Stimulated activated CD4-positive, alpha-beta T cell treated with anti-CD3 and anti-CD28 coated beads, Interleukin-1b, Interleukin-23, amount 100 ng/mL, for 1 hour (primary cell): ENCODE measurements at places on chromosomes 13 and 19.

- no peak for DNase-seq
These were observed 511.9 kb upstream of the HTR2A start for GRCh38 chr13:47408546-47409319.

GRCh38 chr13:49343255-49343654, 95.5 kb downstream of the CDADC1 start:
- DNase-seq, result no peak

- no peak for DNase-seq
These were observed 34.0 kb downstream of the DPF1 start for GRCh38 chr19:38190061-38190460.

GRCh38 chr19:43934055-43934984, 762 bp downstream of the ZNF45 start:
- no peak for DNase-seq

- DNase-seq, result no peak
These were observed 759.7 kb downstream of the OLFM4 start for GRCh38 chr13:53788286-53788685.

GRCh38 chr13:24038841-24039330, 121.6 kb upstream of the SPATA13 start:
- DNase-seq, result no peak

DNA sequence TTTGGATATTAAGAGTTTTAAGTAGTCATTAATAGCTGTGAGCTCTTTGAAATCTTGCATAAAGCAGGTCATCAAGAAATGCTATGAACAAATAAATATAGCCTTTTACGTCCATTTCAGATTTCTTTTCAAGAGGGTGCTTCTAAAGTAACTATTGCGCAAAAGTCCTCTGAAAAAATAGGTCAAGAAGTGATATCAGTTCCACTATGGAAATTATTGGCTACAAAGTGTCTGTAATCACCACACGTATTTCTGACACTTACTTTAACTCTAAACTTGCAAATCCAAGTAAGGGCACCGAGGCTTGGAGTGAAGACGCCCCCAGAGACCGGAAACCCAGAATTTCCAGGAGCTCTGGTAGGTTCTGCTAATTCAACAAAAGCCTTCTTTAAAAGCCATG, 44.9 kb upstream of the STARD13 start:
- DNase-seq, result no peak

GRCh38 chr19:8220481-8220880, 11.3 kb downstream of the CERS4 start:
- DNase-seq, result no peak

DNA sequence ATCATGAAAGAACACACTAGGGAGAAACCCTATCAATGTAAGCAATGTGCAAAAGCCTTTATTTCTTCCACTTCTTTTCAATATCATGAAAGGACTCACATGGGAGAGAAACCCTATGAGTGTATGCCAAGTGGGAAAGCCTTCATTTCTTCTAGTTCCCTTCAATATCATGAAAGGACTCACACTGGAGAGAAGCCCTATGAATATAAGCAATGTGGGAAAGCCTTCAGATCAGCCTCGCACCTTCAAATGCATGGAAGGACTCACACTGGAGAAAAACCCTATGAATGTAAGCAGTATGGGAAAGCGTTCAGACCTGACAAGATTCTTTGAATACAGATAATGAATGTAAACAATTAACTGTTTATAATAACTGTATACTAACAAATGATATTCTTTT, 15.0 kb upstream of the ZNF439 start:
- DNase-seq, result no peak

- peak; percentile 67 for DNase-seq
These were observed 65.4 kb downstream of the GNG7 start for GRCh38 chr19:2636897-2637683.

- no peak for DNase-seq
These were observed 324.9 kb upstream of the ZNF507 start for GRCh38 chr19:32020538-32020937.

- no peak for DNase-seq
These were observed 126.9 kb upstream of the SLC7A1 start for GRCh38 chr13:29722415-29722814.

DNA sequence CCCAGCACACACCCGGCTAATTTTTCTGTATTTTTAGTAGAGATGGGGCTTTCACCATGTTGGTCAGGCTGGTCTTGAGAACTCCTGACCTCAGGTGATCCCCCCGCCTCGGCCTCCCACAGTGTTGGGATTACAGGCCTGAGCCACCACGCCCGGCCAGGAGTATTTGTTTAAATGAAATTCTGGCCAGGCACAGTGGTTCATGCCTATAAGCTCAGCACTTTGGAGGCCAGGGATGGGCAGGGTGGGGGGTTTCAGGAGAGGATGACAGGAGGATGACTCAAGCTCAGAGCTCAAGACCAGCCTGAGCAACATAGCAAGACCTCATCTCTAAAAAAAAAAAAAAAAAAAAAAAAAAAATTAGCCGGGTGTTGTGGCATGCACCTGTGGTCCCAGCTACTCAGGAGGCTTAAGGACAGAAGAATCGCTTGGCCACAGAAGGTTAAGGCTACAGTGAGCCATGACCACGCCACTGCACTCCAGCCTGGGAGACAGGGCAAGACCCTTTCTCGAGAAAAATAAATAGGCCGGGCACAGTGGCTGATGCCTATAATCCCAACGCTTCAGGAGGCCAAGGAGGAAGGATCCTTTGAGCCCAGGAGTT, 8.2 kb upstream of the DHDH start:
- DNase-seq, result no peak

- no peak for DNase-seq
These were observed 3.7 kb upstream of the DOCK9 start for GRCh38 chr13:98981369-98982080.

DNA sequence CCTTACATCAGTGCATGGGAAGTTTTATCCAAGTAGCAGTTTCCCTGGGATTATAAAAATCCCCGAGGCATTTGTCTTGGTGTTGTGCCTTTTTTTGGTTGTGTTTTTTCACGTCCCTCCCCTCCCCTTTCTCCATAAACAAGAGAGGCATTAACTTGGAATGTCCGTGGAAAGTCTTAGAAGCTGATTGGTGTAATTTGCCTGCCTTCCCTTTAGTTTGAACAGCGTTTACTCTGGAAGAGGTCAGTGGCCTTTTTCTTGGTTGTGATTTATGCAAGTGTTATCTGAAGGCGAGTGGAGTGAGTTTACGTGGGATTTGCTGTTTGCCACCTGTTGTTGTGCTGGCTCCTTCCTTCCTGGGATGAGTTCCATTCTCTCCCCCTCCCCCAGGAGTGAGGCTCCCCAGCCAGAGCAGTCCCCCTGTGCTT, 7.2 kb downstream of the ACTN4 start:
- DNase-seq, result no peak

- no peak for DNase-seq
These were observed 282.0 kb downstream of the DNAJC15 start for GRCh38 chr13:43305416-43305815.

GRCh38 chr13:109819874-109820273, 33.5 kb upstream of the IRS2 start:
- DNase-seq, result no peak

GRCh38 chr19:2274931-2275535, 6.9 kb downstream of the PEAK3 start:
- DNase-seq, result no peak

- no peak for DNase-seq
These were observed at the start of gene ADAMTS10 for GRCh38 chr19:8610041-8610935. Gene ADAMTS10 (minus strand): TSS chr19:8610715. CDS start chr19:8605710, 5,005 bp downstream.

DNA sequence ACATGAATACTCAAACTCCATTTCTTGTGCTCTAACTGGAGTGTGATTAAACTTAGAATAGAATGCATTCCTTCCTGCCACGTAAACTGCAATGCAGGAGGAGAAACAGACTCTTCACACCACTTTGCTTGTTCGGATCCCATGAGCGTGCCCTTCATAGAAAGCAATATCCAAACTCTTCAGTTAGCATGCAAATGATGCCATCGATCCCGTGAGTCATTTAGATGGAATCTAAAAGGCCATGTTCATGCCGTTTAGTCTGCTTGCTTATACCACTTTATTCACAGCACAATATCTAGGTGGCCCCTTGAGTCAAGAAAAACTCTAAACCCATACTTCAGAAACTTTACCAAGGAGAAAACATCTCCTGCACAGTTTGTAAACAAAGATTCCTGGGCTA, 225.8 kb downstream of the OXGR1 start:
- DNase-seq, result no peak

GRCh38 chr19:46481223-46481848, 10.0 kb upstream of the PNMA8A start:
- DNase-seq, result no peak

- no peak for DNase-seq
These were observed 463.0 kb downstream of the IRS2 start for GRCh38 chr13:109323338-109323737.

GRCh38 chr13:100209857-100210825, 121.2 kb downstream of the PCCA start:
- no peak for DNase-seq
